ENCODE measurements at places on chromosomes 16 and 17.

DNA sequence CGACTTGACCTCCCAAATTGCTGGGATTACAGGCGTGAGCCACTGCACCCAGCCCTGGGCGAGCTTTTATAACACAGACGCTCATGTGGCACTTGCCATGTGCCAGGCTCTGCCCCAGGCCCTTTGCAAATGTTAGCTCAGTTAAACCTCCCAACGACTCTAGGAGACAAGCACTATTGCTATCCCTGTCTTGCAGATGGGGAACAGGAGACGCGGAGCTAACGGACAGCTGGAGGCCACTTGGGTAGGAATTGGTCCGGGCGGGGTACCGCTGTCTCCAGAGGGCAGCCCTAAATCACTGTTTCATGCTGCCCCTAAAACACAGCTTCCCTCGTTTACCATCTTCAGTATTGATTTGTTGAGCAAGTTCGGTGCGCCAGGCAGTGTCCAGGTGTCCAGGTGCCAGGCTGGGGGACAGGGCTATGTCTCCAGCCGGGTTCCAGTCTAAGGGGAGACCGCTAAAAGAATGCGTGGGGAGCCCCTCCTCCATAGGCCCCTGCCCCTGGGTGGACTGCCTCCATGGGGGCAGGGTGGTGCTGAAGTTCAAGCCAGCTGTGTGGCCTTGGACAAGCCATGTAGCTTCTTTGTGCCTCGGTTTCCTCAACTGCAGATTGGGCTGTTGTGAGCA, 23.7 kb downstream of the TMEM235 start:
- DNase-seq: no peak

DNA sequence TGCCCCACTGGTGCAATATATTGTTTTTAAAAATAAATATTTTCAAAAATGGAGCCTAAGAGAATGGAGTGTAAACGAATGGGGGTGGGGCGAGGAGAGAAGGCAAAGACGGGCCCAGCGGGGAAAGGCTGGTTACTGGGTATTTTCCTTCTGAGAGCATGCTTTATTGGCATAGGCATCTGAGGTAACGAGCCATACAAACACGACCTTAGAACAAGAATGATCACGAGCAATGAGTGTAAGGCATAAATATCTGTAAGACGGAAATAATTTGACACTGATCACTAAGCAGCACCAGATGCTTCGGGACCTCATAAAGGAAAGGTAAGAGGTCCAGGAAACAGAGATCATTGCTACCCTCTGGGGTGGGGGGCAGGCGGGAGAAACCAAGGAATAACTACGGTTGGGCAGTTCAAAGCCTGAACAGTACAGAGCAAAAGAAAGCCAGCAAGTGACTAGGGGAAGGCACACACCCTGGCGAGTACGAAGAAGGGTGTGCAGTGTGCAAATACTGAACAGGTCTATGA, 959 bp downstream of the SSH2 start:
- no peak for DNase-seq

DNA sequence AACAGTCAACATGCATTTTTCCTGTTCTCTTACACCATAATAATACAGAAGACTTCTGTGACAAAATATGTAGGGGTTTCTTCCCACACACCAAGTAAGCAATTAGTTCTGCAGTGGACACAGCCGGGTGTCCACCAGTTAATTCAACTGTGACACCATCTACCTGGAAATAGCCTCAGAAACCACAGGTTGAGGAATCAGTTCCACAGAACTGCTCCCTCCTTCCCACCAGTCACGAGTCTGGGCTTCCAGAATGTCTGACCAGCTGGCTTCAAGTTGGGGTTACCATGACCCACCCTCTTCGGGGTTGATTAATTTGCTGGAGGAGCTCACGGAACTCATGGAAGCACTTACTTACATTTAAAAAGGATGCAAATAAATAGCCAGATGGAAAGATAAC, 13.6 kb upstream of the CCL5 start:
- DNase-seq: no peak

DNA sequence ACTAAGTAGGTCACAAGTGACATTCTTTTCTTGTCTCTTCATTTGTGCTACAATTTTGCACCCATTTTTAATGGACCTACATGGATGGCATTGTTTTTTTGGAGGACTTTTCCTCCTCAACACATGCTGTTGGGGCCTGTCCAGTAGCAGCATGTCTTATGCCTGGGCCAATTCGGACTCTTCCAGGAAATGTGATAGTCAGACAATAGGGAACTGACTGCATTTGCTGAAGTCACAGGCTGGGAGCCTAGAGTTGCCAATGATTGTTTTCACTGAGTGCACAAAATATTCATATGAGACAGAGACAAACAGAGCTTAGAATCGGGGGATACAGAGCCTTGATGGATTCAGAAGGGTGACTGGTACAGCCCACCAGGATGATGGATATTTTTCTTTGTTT, 867.3 kb upstream of the GOT2 start:
- no peak for DNase-seq

GRCh38 chr16:5377280-5377898, 279.8 kb upstream of the EEF2KMT start:
- DNase-seq: no peak

- no peak for DNase-seq
Measured at GRCh38 chr17:77930780-77931768, 27.4 kb upstream of the TNRC6C start.

GRCh38 chr16:52573365-52574299, 26.7 kb upstream of the TOX3 start:
- no peak for DNase-seq

GRCh38 chr16:85348911-85349334, 236.7 kb upstream of the CIBAR2 start:
- no peak for DNase-seq

GRCh38 chr17:50093246-50093645, 1.9 kb upstream of the PDK2 start:
- DNase-seq: no peak

DNA sequence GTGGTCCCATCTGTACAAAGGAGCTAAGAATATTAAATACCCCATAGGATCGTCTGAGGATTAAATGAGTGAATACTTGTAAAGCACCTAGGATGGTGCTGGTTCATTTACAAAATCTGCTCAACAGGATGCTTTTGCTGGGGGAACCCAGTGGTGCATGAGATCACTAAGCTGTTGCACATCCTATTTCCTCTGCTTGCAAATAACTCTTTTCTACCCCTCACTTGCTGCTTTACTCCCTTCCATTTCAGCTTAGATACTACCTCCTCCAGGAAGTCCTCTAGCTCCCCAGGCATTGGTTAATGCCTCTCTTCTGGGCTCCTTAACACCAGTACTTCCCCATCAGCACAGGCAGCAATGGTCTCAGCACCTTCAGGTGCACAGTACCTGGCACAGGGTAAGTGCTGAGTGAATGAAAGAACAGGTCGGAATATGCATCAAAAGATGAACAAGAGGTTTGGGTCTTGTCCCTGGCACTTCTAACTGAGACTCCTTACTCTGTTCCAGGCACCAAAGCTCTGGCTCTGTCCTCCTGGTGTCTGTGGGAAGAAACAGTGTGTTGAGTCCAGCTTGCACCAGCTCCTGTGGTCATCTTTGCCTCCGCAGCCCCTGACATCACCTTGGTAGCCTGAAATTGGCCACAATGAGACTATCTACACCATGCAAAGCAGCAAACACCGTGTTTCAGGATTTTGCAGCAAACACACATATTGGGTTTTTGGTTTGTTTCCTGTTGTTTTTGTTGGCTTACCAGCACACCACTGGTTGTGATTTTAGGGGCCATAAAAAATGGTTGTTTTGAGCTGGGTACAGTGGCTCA, 24.1 kb upstream of the IL21R start:
- DNase-seq: no peak

- no peak for DNase-seq
Measured at GRCh38 chr16:75837681-75838080, 111.4 kb upstream of the CPHXL start.

DNA sequence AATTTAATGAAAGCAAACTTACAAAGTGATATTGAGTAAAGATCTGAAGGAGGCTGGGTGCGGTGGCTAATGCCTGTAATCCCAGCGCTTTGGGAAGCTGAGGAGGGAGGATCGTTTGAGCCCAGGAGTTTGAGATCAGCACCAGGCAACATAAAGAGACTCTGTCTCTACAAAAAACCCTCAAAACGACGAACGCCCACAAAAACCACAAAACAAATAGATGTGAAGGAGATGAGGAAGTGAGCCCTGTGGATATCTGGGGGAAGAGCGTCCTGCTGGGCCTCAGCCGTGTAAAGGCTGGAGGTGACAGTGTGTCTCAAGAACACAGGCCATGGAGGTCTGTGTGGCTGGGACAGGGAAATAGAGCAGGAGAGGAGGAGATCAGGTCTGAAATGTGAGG, 68.8 kb downstream of the ITFG1 start:
- peak; percentile 87 for DNase-seq

DNA sequence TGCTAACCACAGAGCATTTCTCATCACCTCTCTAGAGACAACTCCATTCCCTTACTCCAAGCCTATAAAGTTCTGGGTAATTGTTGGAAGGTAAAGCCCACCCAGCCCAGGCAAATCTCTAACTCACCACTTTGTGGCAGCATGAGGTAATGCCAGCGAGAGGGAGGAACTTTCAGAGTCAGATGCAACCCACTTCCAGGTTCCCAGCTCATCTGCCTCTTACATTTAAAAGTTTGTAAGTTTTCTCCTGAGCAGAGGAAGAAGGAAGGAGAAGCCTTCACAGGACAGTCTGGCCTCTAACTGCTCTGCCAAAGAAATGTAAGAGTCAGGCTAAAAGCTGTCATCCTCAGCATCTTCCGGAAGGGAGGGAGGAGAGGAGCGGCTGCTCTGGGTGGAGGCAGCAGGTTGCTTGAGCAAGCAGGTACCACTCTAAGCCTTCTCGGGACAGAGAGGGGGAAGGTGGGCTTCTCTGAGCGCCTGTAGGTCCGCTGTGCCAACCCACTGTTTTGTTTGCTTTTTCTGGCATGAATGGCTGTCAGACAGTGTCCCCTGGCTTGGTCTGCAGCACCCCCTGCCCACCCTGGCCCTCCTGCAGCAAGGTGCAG, 1.0 kb downstream of the ZNF319 start:
- DNase-seq: peak; percentile 70

GRCh38 chr17:39974433-39974832, 6.2 kb upstream of the PSMD3 start:
- no peak for DNase-seq

GRCh38 chr17:65374966-65375365, 186.5 kb downstream of the AXIN2 start:
- DNase-seq: no peak

- no peak for DNase-seq
Measured at GRCh38 chr16:1093284-1094123, 2.5 kb downstream of the C1QTNF8 start.

- DNase-seq: no peak
Measured at GRCh38 chr16:85992359-85992758, 93.4 kb downstream of the IRF8 start.

DNA sequence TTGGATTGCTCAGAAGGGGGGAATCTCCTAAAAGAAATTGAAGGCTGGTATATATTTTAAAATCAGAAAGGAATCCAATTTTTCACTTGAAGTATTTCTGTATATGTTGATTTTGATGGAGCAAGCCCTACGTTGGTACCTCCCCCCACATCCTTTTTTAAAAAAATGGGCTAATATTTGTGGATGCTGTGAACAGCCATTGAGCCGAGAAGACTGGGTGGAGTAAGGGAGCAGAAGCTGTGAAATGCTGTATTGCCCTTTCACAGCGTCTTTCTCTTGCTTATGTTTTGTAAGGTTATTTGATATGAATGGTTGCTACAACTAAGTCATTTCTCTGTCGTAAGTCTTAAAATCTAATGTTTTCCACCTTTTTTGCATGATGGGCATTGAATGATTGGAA, 2.3 kb downstream of the PAFAH1B1 start:
- DNase-seq: no peak

GRCh38 chr16:3580251-3580651, 3.0 kb upstream of the NLRC3 start:
- DNase-seq: peak; percentile 85

All from HL-60 (cell line).